ENCODE measurements at places on chromosomes 11 and 22.
A peak's percentile ranks its signal among the peaks of the same experiment; 100 is the strongest.

- no peak for DNase-seq
Observed at GRCh38 chr22:37781434-37782059, 26.2 kb upstream of the GCAT start.

DNA sequence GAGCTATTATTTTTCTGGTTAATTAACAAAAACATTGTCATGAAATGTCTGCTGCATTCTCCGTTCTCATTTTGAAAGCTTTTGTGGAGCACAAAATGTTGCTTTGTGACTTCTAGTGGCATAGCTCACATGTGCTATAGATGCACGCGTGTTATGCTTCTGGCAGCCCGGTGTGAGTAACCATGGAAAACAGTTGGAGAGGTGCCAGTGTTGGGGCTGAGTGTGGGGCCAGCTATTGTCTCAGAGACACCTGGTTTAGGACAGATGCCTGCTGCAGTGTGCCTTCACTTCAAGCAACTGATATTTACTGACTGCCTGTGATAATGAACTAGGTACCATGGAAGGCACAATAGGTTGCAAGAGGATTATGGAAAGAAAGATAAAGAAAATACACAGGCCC, 760.6 kb downstream of the NTM start:
- no peak for DNase-seq

GRCh38 chr11:124894606-124895430, 2.8 kb downstream of the ROBO4 start:
- DNase-seq, result no peak

DNA sequence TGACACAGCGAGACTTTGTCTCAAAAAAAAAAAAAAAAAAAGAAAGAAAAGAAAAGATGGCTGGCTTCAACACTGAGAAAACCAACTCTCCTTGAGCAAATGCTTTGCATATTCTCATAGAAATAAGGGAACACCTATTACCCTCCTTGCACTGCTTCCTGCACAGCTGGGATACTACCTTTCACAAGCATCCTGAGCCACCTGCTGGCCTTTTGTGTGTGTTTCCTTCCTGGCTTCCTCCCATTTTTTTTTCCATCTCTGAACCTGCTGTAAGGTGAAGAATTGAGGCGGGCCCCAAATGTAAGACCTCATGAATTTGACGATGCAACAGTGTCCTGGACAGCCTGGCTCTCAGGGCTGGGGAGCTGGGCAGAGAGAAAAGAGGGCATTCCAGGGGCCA, 1.9 kb upstream of the RFPL3 start:
- DNase-seq, result no peak

- no peak for DNase-seq
Observed at GRCh38 chr22:23789121-23789520, 2.4 kb downstream of the SMARCB1 start.

DNA sequence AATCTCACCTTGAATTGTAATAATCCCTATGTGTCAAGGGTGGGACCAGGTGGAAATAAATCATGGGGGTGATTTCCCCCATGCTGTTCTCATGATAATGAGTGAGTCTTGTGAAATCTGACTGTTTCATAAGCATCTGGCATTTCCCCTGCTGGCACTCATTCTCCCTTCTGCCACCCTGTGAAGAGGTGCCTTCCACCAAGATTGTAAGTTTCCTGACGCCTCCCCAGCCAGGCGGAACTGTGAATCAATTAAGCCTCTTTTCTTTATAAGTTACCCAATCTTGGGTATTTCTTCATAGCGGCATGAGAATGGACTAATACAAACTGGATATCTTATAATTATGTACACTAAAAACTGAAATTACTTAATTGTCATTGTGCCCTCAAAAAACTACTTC, 189.2 kb upstream of the API5 start:
- DNase-seq, result no peak

DNA sequence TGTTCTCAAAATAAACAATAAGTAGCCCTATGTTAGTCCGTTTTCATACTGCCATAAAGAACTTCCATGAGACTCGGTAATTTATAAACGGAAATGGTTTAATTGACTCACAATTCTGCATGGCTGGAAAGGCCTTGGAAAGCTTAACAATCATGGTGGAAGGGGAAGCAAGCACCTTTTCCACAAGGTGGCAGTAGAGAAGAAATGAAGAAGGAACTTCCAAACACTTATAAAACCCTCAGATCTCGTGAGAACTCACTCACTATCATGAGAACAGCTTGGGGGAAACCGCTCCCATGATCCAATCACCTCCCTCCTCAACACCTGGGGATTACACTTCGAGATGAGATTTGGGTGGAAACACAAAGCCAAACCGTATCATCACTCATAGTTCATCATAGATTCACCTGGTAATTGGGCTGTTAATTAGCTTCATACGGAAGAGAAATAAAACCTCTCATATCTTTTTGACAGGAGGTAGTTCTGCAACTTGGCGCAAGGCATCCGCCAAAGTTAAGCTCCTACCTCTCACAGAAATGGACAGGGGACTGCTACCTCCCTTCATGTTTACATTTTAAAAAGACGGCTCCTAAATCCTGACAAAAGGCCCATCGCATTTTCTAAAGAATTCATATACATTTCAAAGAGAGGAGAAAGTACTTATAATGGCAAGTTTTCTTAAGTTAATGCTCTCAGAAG, 49.0 kb downstream of the MUC15 start:
- no peak for DNase-seq

- DNase-seq, result no peak
Observed at GRCh38 chr11:33534575-33534974, 166.1 kb downstream of the C11orf91 start.

GRCh38 chr11:66546368-66546965, at the start of gene ACTN3:
TSS of gene ACTN3 (plus strand) at chr11:66546903. CDS start at chr11:66546938, 35 bp downstream.
- peak; percentile 62 for DNase-seq

GRCh38 chr11:19730373-19730772, 17.7 kb downstream of the NAV2 start:
- DNase-seq, result peak; percentile 78

GRCh38 chr22:20139391-20140106, 7.9 kb downstream of the ZDHHC8 start:
- DNase-seq, result no peak

DNA sequence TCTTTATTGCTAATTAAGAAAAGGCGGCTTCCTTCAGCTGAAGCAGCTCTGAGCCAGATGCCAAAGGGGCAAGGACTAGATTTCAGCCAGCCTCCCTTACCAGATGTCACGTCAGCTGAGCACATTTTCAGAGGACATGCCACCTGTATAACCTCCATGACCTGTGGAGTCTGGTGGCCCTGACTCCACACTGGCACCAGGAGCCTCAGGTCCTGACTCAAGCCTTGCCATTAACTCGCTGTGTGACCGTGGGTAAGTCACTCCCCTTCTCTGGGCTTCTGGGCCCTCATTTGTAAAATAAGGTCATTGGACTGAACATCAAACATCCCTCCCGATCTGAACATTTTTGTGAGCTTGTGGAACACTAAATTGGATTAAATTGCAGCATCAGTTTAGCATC, 46.0 kb downstream of the FBXO7 start:
- no peak for DNase-seq

GRCh38 chr11:106608677-106609076, 409.6 kb downstream of the GUCY1A2 start:
- DNase-seq, result no peak

- no peak for DNase-seq
Observed at GRCh38 chr22:27850000-27850521, 48.5 kb upstream of the MN1 start.

DNA sequence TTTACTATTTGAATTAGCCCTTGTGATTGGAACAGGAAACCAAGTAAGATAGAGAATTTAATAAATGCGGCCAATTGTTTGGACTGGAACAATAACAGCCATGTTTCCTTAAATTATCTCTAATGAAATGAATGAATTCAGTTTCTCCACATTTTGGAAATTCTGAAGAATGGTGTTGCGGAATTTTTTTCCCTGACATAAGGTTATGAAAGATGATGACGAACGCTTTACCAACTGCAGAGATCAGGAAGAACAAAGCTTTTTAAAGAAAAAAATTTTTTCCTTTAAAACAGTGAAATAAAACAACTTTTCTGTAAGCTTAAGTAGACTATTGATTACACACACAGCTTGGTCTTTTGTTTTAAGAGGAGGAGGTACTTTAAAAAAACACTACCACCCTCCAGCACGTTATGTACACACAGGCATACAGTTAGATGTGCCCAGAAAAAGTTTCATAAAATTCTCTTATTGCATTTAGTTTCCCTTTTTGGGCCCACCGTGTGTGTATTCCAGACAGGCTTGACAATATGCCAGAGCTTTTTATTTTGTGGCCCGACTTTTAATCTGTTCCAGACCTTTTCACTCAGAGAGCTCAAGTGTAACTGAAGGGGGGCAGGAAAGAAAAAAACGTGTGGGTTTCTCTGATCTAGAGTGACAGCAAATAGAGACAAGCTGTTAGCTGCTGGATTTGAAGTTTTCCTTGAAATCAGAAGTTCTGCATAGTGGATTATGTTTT, 77.3 kb downstream of the YAP1 start:
- peak; percentile 55 for DNase-seq

DNA sequence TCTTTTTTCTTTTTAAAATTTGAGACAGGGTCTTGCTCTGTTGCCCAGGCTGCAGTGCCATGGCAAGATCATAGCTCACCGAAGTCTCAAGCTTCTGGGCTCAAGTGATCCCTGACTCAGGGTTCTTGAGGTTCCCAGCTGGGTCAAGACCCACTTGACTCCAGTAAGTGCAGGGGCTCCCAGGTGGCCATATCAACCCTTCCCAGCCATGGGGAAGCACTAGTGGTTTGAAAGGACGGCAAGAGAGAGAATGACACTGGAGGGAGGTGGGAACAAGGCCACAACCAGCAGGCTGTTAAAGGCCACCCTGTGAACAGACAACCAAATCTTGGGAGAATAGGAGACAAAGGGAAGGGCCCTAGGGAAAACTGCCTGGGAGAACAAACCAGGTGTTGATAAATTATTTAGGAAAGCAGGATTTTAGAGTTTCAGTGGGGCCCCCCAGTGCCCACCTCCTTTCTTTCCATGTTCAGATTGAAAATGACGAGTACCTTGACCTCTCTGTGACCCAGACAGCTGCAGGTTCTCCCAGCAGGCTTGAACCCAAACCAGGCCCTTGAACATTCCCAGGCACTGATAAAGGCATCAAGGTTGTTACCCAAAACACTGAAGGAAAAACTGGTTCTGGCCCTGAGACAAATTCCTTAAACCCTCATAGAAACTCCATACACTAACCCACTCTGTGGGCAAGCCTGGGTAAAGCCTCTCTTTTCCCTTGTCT, 28.8 kb downstream of the KLHL22 start:
- no peak for DNase-seq

All from femur (tissue), 1 donor.